ENCODE measurements at places on chromosomes 1 and 21. TPM values are rescaled to one million over a fixed set of nuclear protein-coding genes. Genes with fewer than 3 reads are reported as not detected.

The GRIK1 gene
- not detected for total RNA-seq

The CRYAA gene
- total RNA-seq = 0.18 TPM

The CAMK1G gene
- 0.43 TPM for total RNA-seq

The BARHL2 gene
- not detected for total RNA-seq

The CYP4Z1 gene
- not detected for total RNA-seq

The ITLN2 gene
- total RNA-seq = 0.66 TPM

The FCN3 gene
- total RNA-seq = not detected

The KLF17 gene
- total RNA-seq = 0.55 TPM

The NR1I3 gene
- not detected for total RNA-seq

The OR2L13 gene
- not detected for total RNA-seq

The RUSC1 gene
- total RNA-seq = 46.1 TPM
